NCI-H2107 (cell line): ENCODE measurements at places on chromosomes 12 and 14.

DNA sequence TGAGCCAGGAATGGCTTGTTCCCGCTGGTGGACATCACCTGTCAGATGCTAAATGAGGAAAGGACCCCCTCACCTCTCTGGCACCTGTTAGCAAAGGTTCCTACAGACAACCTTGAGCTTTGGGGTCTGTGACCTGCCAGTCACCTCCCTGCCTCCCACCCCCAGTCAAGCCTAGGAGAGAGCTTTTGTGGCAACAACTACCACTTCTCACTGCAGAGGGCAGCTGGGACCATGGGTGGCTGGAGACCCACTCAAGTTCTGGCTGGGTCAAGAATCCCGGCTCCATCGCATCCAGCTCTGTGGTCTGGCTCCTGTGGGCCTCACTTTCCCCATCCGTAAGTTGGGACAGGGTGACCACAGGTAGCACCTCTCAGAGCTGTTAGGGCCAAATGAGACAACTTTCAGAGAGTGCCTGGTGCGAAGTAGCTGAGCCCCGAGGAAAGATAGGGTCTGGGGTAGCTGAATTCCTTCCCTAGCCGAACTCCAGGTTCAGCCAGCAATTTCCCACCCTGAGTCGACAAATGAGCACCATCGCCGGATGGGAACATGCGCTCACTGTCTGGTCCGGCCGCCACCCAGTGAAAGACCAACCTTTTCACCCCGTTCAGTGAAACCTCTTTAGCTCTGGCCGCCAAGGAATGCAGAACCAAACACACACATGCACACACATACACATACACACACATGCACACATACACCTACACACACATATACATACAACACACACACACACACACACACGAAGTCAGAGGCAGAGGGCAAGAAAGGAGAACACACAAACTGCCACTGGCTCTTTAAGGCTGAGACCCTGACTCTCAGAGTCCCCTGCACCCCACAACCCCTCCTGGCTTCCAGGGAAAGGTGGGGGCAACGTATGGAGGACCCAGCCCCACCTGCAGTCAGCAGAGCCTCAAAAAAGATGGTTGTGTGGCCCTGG, 1.9 kb downstream of the TMEM119 start:
- DNase-seq = no peak

DNA sequence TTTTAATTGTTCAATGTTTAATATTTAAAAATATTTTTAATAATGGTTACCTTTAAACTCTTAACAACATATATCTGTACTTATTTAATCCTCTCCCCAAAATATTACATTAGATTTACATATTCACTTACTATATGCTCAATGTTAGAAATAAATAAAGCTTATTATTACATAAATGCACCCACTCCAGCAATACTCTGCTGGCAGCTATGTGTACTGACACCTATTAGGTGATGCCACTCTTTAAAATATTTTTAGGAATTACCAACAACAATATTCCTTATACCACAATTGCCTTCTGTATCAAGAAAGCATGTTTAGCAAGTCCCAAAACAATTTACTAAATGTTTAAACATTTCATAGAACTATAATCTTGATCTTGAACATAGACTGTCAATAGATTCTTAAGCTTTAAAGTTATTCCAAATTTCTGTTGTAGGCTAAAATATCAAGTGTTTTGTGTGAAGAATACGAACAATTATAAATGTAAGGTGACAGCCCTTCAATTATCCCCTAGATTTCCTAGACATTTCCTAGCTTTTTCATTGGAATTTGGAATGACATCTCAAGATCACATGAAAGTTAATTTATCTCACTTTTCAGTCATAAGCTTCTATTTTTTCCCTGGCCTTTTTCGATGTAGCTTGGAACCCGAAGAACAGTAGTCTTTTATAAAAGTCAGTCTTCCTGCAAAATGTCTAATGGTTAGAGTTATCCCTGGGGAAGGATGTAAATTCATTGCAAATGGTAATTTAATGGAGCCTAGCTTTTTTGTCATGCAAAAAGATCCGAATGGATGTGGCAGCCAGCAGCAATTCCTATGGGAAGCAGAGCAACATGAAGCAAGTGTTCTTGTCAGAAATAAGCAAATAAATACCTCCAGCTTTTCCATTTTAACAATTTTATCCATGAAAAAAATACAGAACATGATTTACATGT, 907.5 kb upstream of the ATXN7L3B start:
- no peak for DNase-seq

- no peak for DNase-seq
Observed at GRCh38 chr14:103085106-103086091, 1.4 kb downstream of the LBHD2 start.

GRCh38 chr14:42187846-42188245, 581.2 kb downstream of the LRFN5 start:
- no peak for DNase-seq

DNA sequence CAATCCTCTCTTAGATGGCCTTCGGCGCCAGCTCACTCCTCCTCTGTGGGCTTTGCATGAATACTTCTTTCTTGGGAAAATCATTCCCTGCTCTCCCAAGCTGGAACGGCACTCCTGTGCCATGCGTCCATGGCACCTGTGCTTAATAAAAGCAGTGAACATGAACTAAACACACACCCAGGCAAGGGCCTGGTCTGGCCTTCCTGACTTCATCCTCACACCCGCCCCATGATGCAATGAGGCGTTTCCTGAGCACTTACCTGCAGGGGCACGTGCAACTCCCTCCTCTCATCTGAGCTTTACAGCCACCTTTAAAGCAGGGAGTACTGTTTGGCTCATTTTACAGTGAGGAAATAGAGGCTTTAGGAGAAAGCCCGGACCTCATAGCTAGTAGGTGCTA, 219.8 kb downstream of the SLC41A2 start:
- peak; percentile 67 for DNase-seq

GRCh38 chr12:30178916-30179315, 395.2 kb upstream of the TMTC1 start:
- no peak for DNase-seq

DNA sequence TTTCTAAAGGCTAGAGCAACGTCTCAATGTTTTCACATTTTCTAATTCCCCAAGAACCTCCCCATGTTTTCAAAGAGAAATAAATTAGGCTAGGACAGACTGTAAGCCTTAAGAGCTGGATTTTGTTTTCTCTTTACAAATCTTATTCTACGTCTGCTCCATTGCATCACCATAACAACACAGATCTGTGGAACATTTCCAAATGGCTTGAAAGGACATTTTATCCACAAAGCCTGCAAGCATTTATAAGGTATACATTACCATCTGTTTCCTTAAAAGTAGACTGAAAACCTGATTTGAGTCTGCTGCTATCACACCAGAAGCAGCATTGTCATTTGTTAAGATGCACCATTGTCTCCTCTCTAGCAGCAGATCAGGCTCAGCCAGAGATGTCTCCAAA, 115.3 kb upstream of the PLEKHA5 start:
- DNase-seq = no peak

DNA sequence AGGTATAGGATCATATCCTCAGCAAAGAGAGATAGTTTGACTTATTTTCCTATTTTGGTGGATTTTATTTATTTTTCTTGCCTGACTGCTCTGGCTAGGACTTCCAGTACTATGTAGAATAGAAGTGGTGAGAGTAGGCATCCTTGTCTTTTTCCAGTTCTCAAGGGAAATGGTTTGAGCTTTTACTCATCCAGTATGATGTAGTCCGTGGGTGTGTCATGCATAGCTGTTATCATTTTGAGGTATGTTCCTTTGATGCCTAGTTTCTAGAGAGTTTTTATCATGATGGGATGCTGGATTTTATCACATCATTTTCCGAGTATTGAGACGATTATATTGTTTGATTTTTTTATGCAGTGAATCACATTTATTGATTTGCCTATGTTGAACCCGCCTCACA, 97.2 kb downstream of the MGAT4C start:
- no peak for DNase-seq

GRCh38 chr12:54300732-54301427, at the start of gene NFE2:
NFE2 (minus strand) TSS chr12:54301015; CDS start chr12:54295248, 5,767 bp downstream.
- peak; percentile 55 for DNase-seq

- DNase-seq = no peak
Observed at GRCh38 chr12:78671295-78671694, 193.3 kb upstream of the SYT1 start.

- no peak for DNase-seq
Observed at GRCh38 chr12:104049903-104050356, at the start of gene GLT8D2. GLT8D2 (minus strand) TSS chr12:104050187; CDS start chr12:104019648, 30,539 bp downstream.

DNA sequence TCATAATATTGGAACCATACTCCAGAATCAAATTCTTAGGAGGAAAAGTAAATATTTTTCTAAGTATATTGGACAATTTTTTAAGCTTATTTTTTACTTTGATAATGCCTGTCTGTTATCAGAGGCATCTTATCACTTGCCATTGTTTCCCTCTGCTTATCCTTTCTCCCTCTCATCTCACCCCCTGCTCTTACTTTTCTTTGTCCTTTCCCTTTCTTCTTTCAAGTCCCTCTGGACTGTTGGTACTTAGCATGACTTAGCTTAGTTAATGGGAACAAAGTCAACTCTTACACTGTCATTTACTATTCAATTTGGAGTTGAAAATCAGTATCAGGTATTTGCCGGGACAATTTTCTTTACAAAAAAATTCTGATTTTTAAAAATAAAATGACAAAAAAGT, 45.2 kb downstream of the ABCD2 start:
- no peak for DNase-seq

DNA sequence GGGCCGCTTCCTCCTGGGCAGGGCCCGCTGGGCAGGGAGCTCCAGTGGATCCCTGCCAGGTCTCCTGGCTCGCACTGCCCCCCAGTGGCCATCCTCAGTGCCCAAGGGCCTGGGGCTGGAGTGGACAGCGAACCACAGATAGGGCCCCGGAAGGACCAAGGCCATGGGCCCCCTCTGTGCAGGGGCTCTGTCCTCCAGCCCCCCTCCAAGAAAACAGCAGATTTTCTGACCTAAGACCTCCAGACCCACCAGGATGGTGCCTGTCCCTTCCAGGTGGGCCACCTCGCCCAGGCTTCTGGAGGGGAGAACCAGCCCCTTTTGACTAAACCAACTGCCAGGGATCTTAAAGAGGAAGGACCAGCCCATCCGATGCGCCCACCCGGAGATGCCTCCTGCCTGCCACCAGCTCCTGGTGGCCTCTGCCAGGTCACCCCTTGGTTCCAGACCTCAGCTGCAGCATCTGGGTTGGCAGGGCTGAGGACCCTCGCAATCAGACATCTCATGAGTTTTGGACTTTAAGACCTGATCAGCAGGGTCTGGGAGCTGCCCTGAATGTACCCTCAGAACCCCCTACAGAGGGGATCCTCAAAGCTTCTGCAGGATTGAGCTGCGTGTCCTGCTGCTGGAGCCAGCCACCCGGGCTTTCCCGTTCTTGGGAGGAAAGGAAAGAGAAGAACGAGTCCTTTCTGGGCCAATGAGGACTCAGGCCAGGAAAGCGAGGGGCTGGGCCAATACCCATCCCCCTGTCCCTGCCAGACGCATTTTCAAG, 325.8 kb upstream of the DIO3 start:
- DNase-seq = peak; percentile 70

GRCh38 chr12:13293096-13293495, 96.6 kb downstream of the EMP1 start:
- DNase-seq = no peak

DNA sequence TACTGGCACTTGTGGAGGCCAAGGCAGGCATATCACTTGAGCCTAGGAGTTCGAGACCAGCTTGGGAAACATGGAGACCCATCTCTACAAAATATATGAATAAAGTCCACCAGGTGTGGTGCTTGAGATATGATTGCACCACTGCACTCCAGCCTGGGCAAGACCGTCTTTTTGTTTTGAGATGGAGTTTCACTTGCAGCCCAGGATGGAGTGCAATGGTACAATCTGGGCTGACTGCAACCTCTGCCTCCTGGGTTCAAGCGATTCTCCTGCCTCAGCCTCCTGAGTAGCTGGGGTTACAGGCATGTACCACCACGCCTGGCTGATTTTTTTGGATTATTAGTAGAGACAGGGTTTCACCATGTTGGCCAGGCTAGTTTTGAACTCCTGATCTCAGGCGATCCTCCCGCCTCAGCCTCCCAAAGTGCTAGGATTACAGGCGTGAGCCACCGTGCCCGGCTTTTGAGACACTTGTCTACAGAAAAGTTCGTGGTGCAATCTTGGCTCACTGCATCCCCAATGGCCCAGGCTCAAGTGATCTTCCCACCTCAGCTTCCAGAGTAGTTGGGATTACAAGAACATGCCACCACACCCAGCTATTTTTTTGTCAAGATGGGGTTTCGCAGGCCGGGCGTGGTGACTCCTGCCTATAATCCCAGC, 16.3 kb upstream of the ATP5F1B start:
- DNase-seq = no peak

- no peak for DNase-seq
Observed at GRCh38 chr12:114447274-114447716, 41.4 kb upstream of the TBX5 start.

GRCh38 chr14:99654235-99654985, 9.5 kb downstream of the HHIPL1 start:
- DNase-seq = no peak

GRCh38 chr14:100159865-100160533, 554 bp upstream of the DEGS2 start:
- DNase-seq = no peak

DNA sequence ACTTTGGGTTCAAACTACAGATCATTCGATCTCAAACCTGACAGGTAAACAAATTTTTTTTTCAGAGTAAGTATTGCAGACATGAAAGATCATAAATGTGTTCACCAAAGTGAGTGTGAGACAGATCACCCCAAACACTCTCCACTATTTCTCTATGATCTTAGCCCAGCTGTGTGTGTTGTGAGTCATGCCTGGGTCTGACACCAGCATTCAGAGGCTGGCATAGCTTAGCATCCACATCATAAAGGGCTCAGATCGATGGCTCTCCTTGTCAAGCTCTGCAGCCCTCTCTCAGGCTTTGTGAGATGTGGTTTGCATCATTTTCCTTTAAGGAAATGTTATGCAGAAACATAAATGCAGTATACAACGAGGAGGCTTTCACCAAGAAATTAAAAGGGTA, 164.9 kb downstream of the ETV6 start:
- DNase-seq = no peak

- DNase-seq = no peak
Observed at GRCh38 chr14:104826861-104827176, 25.9 kb downstream of the ZBTB42 start.

GRCh38 chr12:59055204-59055860, 135.0 kb upstream of the LRIG3 start:
- no peak for DNase-seq

GRCh38 chr14:100067971-100068959, 3.0 kb downstream of the EVL start:
- DNase-seq = no peak

DNA sequence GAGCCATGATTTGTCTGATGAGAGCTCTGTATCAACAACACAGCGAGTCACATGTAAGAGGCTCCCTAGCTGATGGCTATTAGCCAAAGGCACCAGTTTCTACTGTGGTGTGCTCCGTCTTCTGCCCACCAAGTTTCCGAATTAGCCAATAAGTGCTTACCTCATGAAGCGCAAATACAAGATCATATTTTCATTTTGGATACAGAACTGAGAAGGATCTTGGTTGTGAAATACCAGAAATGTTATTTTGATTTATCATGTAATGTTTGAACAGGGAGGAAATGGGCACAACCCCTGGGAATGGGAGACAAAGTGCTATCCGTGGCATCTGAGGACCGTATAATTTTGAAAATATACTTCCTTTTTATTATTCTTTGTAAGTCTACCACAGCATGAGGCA, 234.3 kb downstream of the DACT1 start:
- DNase-seq = no peak
